ENCODE measurements at places on chromosomes 3 and 15.
A peak's percentile ranks its signal among the peaks of the same experiment; 100 is the strongest.

DNA sequence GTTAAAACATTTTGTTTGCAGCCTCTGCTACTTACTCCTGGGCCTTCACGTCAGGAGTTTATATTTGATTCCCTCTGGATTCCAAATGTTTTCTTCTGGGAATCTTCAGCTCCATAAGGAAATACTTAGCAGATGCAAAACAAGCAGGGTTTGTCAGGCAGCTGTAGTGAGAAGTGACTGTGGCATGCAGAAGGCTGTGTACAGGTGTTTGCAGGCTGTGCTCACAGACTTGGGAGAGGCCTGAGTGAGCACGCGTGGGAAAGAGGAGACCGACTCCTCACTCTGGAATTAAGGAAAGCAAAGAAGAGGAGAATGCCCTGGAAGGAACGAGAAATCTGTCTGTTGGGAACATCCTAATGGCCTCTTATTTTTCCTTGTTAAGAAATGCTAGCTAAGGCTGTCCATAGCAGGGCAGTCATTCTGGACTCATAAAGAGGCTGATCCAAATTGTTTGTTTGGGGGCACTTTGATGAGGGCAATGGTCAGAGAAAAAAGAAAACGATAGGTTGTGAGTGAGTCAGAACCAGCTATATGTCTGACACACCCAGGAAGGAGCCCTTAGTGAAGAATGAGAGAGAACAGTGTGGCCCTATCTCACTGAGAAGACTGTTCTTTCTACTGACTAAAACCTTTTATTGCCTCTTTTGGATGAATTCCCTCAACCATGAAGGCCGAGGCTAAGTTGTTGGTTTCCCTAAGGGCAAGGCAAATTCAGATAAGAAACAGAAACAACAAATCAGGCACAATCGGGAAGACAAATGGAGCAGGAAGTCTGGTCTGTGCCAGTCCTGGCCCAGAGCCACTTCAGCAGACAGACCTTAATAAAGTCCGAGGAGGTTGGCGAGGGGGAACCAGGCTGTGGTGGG is 82.6 kb downstream of the TGFBR2 start:
- DNase-seq, result peak; percentile 57

- DNase-seq, result no peak
Observed at GRCh38 chr3:140552403-140552802, 125.5 kb upstream of the TRIM42 start.

- DNase-seq, result peak; percentile 72
Observed at GRCh38 chr3:73563896-73564582, 60.7 kb downstream of the PDZRN3 start.

DNA sequence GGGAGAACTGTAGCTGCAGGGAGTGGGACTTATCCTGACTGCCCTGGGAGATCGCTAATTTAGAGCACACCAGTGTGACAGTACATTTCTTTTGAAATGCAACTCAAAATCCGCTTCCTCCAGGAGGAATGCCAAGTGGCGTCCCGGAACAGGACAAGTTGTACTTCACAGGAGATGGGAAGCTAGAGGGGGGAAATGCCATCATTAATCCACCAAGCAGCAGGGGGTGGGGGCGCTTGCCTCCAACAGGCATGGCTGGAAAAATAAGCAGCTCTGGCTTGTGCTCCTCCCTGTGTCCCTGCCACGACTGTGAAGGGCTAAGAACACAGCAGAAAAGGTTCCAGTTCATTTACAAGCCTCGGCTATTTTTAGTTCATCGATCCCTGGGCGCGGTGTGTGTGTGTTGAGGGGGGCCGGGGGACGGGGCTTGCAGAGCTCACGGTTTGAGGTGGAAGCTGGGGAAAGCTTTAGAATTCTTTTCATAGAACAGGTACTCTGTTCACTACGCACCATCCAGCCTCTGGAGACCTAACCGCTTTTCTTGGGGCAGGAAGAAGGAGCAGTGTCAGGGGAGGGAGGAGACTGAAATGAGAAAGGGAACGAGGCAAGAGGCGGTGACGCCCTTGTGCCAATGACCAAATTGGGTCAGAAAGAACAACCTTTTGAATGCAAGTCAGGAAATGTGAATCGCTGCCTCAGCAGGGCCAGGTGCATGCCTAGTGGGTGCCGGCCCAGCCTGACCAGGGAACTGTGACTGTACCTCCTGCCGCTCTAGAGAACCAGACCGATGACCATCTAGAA is 51.8 kb upstream of the DGKG start:
- peak; percentile 29 for DNase-seq

- DNase-seq, result no peak
Observed at GRCh38 chr3:116939550-116939949, 230.0 kb downstream of the TUSC7 start.
